Omental fat pad (tissue), 4 donors: ENCODE measurements at places on chromosomes 1 and 21.

DNA sequence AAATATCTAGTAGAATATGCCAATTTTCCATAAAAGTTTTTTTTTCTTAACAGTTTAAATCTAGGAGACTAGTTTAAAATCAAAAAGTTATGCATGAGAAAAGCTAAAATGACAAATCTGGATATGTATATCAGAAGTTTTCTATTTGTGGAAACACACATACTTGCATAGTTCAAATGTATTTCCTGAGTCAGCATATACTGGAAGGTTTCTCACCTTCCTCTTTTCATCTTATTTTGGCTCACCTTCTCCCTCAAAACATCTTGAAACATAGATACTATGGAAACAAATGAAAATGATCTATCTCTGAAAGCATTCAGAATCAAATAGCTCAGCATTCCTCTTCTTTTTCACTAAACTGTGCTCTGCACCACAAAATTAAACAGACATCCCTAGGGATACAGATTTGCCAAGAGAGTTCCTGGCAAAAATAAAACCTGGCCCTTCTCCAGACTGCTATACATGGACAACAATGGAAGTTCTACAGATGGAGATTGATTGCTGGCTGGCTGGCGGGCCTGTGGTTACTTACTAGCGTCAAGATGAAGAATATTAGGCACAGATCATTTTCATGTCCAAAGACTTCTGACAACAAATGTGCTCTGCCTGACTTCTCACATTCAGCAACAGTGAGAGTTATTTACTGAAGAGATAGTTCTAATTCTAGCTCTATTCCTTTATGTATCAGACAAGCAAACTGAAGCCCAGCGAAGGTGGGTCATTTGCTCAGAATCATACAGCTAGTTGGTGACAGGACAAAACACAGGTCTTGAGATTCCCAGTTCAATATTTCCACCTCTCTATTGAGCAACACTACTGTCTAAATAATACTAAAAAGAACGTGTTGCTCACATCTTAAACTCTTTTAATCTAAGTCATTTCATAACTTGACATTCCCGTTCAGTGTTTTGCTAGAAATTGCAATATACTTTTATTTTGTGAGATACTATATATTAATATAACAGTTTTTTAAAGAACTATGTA, 26.6 kb downstream of the DIPK1A start:
- no peak for DNase-seq

- DNase-seq: no peak
These were observed 4.2 kb downstream of the HHAT start for GRCh38 chr1:210332719-210333398.

DNA sequence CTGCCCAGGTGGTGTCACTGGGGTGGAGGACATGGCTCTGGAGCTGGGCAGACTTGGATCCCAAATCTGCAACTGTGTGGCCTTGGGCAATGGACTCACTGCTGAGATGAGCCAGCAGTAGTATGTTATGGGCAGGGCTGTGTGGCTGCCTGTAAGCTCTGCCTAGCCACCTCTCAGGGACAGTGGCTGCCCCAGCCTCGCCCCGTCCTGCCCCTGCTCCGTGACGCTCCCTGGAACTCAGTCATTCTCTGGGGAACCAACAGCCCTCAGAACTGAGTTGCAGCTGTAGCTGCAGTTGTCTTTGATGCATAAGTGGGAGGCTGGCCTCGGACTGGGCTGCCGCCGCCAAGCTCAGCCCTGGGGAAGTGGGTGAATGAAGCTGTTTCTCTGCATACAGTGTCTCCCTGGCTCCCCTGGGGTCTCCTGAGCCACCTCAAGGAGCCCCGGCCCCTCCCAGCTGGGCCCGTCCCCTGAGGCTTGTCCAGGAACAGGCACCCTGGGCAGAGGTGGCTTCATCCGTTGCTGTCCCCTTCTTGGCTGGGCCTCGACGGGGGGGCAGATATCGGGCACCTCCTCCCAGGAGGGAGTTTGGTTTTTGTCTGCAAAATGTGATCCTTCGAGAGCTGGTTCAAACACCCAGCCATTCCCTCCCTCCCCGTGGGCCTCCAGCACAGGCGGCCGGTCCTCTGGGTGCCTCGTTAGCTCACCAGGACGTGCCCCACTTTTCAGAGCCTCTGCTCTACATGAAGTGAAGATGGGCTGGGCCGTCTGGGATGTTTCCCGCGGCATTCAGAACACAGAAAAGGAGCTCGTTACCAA, 26.2 kb upstream of the PLCH2 start:
- no peak for DNase-seq

DNA sequence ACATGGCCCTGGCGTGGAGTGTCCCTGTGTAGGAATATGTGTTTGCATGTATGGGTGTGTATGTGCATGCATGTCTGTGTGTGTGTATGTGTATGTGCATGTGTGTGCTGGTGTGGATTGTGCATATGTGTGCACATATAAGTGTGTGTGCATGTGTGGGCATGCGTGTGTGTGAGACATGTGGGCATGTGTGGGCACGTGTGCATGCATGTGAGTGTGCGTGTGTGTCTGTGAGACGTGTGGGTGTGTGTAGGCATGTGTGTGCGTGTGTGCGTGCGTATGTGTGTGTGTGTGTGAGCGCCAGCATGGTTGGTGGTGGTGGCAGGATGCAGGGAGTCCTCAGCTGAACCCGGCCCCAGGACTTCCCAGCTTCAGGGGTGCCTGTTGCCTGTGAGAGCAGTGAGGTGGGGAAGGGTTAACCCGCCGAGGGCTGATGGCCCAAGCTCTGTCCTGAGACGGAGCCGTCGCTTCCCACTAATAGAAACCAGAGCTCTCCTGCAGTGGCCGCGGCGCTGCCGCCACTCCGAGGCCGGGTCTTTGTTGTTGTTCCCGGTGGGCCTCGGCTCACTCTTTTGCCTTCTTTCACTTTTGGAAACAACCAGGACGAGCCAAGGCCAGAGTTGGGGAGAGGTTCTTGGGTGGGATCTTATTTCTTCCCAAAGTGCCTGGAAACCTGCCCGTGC, 143.6 kb upstream of the ARHGEF16 start:
- DNase-seq: no peak

- DNase-seq: no peak
These were observed 5.3 kb downstream of the CELSR2 start for GRCh38 chr1:109254621-109255096.

GRCh38 chr1:46689897-46690296, 18.2 kb downstream of the TEX38 start:
- DNase-seq: no peak

DNA sequence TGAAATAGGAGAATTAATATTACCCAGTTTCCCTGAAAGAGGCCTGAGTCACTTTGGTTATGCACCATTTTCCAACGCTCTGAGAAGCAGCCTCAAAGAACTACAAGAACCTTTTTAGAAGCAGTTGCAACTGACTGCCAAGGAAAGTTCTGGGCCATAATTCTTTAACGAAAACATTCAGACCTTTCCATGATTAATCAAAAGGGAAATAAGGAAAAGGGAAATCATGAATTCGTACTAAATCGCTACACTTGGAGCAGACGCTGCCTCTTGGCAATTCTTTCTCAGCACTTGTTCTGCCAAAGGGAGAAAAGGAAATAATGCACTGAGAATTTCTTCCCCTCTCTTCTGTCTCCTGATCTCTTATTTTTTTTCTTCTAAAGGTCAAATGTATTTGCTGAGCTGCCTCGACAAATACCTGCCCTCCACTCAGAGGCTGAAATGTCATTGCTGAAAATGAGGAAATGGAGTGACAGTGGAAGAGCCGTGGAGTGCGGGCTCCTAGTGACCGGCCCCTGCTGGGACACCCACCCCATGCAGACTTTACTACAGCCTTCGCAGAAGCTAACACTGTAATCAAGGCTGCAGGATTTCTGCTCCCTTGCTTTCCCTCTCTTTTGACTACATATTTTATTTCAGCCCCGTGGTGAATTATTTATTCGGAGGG, 67.9 kb upstream of the GALNT2 start:
- DNase-seq: no peak

DNA sequence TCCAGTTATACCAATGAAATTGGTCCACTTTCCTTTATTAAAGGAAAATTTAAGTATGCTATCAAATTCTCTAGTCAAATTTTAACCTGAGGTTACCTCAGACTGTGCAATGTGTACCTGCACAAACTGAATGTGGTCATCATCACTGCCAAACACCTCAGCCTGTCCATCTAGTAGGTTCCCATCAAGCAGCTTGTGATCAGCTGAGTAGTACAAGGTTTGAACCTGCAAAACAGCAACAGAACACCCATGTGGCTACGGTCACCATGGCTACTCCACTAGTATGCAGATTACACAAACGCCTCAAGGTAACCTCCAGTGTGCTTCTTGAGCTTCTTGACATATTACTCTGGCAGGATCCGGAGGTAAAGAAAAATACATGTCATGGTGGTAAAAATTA, 11.6 kb downstream of the IVNS1ABP start:
- DNase-seq: no peak

GRCh38 chr21:17295997-17296396, 216.8 kb upstream of the CXADR start:
- DNase-seq: no peak

DNA sequence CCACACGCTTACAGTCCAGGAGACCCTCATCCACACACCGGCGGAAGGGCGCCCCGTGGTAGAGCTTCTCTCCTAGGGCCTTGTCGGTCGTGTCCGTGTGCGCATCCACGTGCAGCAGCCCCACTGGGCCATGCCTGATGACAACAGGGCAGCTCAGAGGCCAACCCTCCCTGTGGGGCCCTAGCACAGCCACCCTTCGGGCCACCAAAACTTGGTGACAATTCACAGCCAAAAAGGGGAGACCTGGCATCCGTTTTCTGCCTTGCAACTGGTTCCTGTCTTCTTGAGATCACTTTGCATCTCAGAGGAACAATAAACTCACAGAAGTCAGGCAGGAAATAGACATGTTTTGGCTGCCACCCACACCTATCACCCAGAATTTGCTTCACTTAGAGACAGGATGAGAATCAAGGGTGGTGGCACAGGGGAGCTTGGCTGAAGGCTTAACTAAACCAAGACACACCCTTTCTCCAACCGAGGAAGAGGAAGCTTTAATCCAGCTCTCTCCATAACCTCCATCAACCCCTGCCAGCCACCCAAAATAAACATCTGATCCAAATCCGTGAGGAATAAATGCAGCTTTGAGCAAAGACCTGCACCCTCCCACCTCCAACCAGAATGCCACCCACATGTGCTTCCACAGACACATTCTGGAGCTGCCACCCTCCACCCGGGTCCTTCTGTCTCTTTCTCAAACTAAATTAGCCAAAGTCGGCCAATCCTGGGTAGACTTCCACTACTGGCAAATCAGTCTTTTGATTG, 5.7 kb downstream of the AGMAT start:
- DNase-seq: no peak

GRCh38 chr21:29953072-29953471, 13.3 kb upstream of the GRIK1 start:
- DNase-seq: no peak

DNA sequence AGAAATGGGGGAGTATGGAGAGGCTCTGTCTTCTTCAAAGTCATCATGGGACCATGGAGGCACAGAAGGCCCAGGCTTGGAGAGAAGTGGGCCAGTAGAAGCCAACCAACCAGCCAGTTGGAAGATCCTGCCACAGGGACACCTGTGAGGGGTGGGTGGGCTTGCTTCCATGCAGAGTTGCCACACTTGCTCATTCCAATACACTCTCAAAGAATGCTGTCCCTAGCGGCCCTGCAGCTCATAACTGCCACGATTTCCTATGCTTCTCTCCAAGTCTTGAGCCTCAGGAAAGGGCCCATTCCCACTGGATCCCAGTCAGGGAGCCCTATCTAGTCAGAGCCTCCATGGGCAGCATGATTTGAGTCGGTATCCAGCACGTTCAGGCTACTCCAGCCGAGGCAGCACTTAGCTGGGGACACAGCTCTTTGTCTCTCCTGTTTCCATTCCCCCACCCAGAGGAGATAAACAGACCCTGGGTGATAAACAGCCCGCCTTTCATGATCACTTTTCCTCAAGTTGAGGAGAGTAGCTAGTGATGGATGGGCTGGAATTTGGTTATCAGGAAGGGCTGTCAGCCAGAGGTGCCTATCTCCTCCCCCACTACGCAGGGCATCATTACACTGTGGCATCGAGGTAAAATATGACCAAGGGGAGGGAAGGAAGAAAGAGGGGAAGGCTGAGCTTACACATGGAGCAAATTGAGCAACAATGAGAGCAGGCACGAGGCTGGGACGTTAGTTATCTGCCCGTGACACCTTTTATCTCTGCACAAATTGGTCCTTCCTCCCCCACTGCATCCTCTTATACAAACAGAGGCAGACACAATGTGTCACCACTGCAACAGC, 64.6 kb downstream of the ERI3 start:
- no peak for DNase-seq

- no peak for DNase-seq
These were observed 367.8 kb upstream of the ZP4 start for GRCh38 chr1:238258510-238258909.

DNA sequence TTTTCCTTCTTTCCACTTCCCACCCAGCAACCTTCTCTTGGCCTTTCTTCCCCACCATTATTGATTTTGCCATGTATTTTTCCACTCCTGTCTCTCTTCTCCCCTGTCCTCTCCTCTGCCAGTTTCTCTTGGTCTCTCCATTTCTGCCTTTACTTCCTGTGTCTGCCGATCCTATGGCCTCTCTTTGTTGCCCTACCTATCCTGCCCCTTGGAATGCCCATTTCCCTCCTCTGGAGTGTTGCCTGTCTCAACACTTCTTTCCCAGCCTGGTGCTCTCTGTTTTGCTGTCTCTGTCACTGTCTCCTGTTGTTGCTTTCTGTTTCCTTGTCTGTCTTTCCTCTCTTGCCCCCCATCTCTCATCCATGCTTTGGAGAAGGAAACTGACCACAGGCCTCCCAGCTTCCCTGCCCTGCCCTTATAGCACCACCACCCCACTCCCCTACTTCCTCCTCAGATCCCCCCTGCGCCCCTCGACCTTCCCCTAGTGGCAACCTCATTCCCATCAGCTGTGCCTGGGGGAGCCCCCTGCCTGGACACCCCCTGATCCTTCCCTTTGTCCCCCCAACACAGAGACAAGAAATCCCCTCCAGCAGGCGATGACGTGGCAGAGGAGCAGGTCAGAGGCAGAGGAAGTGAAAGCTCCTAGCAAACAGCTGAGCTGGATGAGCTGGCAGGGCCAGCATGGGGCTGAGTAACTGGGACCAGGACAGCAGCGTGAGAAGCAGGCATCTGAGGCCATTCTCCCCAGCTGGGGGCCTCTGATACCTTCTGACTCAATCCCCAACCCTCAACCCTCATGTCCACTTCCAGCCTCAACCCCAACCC, 6.6 kb upstream of the ETV3L start:
- DNase-seq: no peak
